ENCODE measurements at places on chromosomes 12 and 14.

- DNase-seq: no peak
Observed at GRCh38 chr12:132284827-132285741, 44.3 kb downstream of the GALNT9 start.

- DNase-seq: no peak
Observed at GRCh38 chr12:101343893-101344292, 63.7 kb downstream of the ARL1 start.

- DNase-seq: no peak
Observed at GRCh38 chr12:113261847-113262470, 40.7 kb downstream of the TPCN1 start.

DNA sequence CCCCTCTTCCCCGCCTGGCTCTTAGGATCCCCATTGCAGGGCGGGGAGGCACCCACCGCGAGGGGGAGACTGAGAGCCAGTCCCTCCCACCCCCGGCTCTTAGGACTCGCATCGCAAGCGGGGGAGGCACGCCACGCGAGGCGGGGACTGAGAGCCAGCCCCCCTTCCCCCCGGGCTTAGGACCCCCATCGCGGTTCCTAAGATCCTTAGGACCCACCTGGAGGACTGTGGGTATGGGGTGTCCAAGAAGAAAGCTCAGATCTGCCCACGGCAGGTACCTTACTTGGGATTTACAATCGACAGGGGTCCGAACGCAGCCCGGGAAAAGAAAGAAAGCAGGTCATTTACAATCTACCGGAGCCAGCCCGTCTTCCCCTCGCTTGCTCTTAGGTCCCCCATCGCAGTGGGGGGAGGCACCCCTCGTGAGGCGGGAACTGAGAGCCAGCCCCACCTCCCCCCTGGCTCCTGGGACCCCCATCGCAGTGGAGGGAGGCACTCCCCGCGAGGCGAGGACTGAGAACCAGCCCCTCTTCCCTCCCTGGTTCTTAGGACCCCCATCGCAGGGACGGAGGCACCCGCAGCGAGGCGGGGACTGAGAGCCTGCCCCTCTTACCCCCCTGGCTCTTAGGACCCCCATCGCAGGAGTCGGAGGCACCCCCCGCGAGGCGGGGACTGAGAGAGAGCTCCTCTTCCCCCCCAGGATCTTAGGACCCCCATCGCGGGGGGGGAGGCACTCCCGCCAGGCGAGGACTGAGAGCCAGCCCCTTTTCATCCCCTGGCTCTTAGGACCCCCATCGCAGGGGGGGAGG is 43.7 kb downstream of the DDX11 start:
- DNase-seq: peak; percentile 59
